ENCODE measurements at places on chromosomes 4 and X.

DNA sequence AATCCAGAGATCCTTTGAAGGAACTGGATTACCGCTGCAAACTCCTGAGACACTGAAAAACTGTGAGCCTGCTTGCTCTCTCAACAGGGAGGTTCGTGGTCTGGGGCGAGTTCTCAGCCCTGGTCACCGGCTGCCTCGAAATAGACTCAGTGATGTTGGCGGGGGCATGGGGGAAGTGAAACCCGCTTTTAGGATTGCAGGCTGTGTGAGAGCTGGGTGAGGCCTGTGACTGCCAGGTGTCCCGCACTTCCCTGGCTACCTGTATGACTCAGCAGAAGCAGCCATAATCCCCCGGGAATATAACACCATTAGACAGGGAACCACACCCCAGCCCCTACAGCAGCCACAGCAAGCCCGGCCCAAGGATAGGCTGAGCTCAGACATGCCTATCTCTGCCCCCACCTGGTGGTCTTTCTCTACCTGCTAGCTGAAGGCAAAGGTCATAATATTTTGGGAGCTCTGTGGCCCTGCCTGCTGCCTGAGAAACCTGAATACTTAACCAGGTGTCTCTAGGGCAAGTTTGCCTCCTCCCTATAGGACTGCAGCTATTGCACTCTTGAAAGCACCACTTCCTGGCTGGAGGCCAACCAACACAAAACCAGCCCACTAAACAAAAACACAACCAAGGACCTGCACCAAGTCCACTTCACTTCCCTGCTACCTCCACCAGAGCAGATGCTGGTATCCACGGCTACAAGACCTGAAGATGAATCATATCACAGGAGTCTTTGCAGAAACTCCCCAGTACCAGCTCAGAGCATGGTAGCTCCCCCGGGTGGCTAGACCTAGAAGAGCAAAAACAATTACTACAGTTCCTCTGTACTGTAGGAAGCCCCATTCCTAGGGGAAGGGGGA, 202.0 kb downstream of the RRAGB start:
- no peak for DNase-seq

GRCh38 chr4:47478804-47479203, 6.3 kb upstream of the ATP10D start:
- DNase-seq = no peak

DNA sequence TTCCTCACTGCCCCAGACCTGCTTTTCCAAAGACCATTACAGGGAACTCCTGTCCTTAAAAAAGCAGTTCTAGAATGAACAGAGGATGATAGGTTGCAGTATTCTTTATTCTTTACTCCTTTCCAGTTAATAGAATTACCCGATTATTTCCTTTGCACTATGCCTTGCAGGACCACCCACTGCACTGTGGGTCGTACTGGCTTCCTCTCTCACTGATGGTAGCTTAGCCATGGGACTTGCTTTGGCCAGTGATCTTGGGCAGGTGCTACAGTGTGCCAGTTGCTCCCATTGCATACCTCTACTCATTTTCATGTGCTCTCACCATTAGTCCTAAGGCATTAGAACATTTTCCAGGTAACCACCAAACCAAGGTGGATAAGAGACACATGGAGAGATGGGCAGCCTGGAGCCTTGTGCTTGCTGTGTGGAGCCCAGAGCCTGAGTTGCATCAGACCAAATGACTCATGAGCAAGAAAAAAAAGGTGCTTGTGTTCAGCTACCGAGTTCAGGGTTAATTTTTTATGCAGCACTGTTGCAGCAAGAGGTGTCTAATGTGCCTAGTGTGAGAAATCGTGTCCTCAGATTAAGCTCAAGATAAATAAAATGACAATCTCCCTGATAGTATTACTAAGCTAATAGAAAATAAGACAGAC, 7.6 kb upstream of the UNC5C start:
- no peak for DNase-seq

DNA sequence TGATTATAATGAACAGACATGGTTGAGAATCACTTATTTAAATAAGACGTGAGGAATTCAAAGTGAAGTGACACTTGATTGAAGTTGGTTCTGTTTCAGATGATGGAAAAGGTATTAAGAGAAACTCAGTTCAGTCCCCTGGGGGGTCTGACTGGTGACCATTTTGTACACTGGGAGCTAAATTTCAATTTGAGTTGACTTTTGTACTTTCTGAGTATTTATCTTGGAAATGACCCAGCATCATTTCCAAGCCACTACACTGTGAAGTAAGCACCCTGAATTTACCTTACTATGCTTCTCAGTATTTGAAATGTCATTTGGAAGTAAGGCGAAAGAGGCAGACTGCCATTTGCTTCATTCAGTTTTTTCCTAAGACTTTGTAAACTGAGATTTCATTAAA, 73.4 kb downstream of the CNOT6L start:
- no peak for DNase-seq

DNA sequence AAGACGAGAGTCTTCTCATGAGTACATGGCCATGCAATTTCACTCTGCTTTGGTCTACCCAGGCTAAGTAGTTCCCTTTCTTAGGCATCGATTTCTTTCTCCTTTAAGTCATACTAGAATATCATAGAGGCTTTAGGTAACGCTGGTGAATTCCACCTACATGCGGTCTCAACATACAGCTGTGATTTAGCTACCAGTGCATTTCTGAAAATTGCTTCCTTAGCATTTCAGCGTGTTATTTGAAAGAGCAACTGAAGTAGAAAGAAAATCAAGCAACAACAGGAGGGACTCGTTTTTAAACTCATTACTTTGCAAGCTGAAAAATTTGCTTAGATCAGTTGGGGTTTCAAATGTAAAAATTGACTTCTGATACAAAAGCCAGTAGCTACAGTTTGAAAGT, 48.1 kb upstream of the RASGEF1B start:
- DNase-seq = no peak

- no peak for DNase-seq
Observed at GRCh38 chr4:137705171-137705783, 173.0 kb upstream of the PCDH18 start.

GRCh38 chr4:163610648-163611047, 116.2 kb downstream of the TMA16 start:
- DNase-seq = no peak

DNA sequence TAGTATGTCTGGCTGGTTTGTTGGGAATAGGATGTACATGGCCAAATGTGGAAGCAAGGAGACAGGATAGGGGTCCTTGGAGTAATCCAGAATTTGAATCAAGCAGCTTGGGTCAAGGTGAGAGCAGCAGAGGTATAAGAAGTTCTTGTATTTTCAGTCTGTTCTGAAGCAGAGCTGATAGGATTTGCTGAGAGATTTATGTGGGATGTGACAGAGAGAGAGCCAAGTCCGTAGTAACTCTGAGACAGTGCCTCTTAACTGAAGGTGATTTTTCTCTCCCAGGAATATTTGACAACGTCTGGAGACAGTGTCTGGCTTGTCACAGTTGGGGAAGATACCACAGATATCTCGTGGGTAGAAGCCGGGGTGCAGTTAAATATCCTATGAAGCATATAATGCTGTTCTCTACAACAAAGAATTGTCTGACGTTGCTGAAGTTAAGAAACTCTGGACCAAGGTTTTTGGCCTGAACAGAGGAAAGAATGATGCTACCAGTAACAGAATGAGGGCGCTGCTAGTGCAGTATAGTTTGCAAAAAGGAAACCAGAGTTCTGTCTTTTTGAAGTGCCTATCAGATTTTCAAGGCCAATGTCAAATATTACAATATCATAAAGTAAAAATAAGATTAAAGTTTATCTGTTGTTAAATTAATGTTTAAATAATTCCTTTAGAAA, 184.0 kb downstream of the ARHGAP24 start:
- DNase-seq = no peak

DNA sequence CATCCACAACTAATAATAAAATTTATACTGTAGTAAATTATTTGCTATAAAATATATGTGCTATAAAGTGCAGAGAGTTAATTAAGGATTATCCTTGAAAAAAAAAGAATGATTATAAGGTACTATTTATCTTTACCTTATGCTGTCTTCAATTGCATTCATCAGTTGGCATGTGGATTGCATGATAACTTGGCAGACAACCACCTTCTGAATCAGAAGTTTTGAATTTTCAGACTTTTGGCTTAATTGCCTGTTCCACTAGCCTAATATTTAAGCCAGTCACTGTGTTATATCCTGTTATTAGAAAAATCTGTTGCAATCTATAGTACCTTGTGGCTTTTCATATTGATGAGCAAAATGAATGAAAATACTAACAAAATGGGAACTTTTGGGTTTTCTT, 1040.3 kb upstream of the PCDH10 start:
- no peak for DNase-seq

DNA sequence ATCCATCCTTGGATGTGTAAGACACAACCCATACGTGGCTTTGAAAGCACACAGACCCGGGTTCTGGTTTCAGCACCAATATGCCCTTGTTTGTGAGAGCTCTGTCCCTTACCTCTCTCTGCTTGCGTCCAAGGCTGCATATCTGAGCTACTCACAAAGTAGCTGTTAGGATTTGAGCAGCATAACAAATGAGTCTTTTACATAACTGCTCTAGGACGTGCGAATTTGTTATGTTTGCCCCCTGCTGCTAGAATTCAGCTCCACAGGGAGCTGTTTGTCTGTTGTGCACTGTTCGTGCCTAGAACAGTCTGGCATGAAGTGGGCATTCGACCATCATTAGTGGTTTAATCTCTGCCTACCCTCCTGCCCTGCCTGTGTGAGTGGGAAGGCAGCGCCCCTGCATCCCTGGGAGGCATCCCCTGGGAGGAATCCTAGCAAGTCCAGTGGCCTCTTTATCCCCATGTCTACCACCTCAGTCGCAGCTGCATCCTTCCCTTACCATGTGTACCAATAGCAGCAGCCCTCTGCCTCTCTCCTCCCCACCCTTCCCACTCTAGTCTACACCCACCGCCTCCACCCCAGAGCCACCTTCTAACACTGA, 42.1 kb downstream of the SLC2A9 start:
- DNase-seq = no peak

DNA sequence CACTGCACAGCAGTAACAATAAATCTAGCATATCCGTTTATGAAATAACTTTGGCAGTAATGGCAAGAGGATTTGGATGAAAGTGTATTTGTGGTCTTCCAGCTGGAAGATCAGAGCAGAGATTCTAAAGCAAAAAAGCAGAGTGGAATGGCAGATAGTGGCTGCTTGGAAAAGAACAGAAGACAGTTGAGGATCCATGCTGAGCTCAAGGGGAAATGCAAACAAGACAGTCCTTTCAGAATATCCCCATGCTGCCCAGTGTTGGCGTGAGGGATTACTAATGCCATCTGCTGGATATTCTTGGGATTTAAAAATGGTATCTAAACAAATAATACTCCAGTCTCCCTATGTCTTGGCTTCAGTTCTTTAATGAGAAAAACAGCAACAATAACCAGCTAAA, 629.1 kb upstream of the ATOH1 start:
- no peak for DNase-seq

- DNase-seq = no peak
Observed at GRCh38 chr4:77917601-77918000, 55.0 kb downstream of the MRPL1 start.

DNA sequence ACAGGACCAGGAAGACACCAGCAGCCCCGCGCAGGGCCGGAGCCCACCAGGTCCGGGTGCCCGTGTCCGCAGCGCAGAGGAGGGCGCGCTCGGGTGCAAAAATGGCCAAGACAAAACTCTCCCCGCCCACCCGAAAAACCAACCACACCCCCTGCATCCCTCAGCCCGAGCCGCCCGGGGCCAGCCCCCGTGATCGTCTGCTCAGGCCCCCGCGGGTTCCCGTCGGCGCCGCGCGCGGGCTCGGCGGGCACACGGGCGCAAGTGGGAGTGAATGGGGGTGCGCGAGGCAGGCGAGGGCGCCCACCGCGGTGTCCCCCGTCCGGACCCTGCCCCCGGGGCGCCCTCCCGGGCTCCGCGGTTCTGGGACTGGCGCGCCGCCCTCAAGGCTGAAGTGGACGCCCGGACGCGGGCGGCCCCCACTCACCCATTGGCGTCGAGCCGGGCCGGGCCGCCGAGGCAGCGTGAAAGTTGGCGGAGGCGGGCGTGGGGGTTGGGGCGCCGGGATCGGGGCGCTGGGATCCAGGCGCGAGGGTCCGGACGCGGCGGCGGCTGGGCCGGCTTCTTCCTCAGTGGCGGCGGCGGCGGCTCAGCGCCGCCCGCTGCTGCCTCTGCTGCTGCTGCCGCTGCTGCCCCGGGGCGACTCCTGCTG, 393 bp downstream of the SH3KBP1 start:
- DNase-seq = no peak

DNA sequence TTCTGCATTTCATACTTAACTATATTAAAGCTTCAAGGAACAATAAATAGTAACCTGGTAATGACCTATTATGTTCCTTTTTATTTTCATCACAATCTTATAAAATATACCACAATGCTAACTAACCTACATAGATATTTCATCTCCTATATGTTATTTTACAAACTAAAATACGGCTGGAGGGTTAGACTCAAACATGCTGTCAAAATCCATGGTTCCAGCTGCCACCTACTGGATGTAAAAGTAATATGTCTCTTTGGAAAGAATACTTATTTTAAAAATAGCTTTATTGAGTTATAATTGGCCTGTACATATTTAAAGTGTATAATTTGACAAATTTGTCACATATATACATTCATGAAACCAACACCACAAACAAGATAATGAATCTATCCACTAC, 15.0 kb downstream of the RGN start:
- no peak for DNase-seq

GRCh38 chr4:155787113-155787710, 28.4 kb downstream of the GUCY1B1 start:
- no peak for DNase-seq

GRCh38 chr4:73533515-73534422, 52.2 kb downstream of the AFM start:
- no peak for DNase-seq

DNA sequence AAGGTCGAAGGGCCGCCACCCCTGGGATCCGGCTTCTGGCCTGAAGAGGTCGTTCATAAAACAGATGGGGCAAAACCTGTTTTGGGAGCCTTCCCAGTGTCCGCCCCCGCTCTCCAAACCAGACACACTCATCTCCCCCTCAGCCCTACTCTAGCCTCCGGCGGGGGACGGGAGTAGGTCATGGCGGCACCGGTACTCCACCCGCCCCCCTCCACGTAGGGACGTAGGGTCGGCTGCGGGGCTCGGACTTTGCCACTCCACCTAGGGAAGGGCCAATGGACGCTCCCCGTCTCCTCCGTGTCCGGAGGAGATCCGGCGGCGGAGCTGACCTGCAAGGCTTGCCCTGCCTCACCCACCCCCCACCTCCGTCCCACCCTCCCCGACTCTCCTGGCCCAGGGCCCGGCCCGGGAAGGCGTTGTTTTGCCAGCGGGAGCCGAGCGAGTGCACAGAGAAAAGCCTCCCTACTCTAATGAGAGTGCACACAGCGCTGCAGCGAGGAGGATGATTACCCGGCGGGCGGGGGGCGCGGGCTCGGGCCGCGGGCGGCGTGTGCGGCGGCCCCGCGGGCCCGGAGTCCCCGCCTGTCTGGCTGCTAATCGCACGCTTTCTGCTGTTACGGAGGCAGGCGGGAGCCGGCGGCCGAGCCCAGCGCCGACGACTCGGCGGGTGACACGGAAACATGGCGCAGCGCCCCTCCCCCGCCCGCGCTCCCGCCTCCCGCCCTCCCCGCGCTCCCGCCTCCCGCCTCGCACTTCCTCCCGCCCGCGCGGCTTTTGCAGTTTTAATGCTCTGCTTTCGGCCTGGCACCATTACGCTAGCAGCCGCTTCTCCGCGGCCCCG, 8.3 kb upstream of the BCOR start:
- no peak for DNase-seq

- DNase-seq = no peak
Observed at GRCh38 chr4:6908432-6909112, 1.1 kb upstream of the TBC1D14 start.
